DMS79 (cell line): ENCODE measurements at places on chromosomes 5 and 9.

GRCh38 chr9:122822938-122823337 lies 5.5 kb downstream of the PDCL start:
- no peak for DNase-seq

DNA sequence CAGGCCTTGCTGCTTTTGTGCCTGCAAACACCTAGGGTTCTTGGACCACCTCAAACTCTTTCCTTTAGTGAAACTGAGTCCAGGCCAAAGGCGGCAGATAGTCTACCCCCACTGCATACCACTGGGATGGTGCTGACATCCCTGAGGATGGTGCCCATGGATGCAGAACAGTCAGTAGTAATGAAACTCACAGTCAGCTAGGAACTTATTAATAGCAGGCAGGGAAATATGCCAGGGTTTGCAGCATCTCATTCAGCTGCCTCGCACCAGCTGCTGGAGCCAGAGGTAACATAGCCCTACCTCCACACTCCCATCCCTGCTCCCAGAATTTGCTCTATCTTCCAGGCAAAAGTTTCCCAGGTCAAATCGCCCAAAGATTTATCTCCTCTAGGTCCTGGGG lies 189.1 kb downstream of the SREK1 start:
- no peak for DNase-seq

GRCh38 chr5:58886315-58887207 lies 303.7 kb downstream of the RAB3C start:
- DNase-seq, result no peak

DNA sequence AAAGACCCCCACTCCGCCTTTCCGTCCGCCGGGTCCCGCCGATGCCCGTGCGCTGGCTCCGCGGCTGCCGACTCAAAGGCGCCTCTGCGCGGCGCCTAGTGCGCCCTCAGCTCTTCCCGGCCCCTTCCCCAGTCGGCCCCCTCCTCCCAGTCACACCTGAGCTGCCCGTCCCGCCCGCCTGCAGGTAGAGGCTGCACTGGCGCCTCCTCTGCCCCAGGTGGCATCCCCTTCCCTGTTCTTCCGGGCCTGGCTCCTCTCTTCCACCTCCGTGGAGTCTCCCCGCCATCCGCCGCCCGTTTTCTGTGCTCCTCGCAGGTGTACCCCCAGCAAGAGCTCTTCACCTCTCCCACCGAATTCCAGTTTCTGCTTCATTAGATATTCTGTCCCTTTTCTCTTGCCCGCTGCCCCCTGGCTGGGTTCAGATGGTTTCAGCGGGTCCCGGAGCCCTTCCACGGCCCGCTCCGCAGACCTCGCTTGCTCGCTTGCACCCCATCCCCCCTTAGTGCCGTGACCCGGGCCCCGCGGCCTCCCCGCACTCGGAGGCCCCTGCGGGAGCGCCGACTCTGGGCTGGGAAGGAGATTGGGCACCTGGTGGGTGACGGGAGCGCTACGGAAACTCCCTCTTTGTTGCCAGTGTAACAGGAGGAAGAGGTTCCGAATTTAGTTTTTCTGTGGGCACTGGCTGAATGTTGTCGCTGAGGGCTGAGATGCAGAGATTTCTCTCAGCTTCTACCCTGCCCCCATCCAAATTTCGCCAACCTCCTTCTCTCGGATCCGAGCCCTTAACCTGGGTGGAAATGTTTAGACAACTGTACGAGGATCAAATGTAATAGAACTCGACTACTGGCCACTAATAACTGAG lies 809 bp downstream of the SLC44A1 start:
- peak; percentile 22 for DNase-seq

DNA sequence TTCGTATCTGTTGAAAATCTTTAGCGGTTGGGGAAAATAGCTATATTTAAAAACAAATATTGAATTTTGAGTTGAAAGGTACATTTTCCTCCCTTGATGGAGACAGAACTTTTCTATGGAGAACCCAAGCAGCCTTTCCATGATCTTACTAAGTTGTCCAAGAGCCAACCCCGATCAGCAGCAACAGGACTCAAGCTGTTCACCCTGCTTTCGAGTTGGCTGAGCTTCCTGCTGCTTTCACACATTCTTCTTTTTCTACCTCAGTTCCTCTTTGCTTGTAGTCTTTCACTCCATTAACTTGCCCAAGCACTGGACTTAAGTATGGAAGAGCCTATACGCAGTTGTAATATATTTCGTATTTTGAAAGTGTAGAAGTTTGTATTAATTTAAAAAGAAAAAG lies 59.4 kb downstream of the IL6ST start:
- DNase-seq, result no peak

- DNase-seq, result no peak
These were observed 43.4 kb upstream of the SLC9A3 start for GRCh38 chr5:567664-568060.

GRCh38 chr5:126865299-126865698 lies 88.4 kb downstream of the LMNB1 start:
- DNase-seq, result no peak

GRCh38 chr5:178392931-178393394 lies 160.4 kb upstream of the PHYKPL start:
- no peak for DNase-seq
